ENCODE measurements at places on chromosomes 12 and 14.

GRCh38 chr14:87952307-87953094 is 40.5 kb downstream of the GALC start:
- DNase-seq = no peak

- no peak for DNase-seq
These were observed 81.1 kb downstream of the PELI2 start for GRCh38 chr14:56199095-56199981.

DNA sequence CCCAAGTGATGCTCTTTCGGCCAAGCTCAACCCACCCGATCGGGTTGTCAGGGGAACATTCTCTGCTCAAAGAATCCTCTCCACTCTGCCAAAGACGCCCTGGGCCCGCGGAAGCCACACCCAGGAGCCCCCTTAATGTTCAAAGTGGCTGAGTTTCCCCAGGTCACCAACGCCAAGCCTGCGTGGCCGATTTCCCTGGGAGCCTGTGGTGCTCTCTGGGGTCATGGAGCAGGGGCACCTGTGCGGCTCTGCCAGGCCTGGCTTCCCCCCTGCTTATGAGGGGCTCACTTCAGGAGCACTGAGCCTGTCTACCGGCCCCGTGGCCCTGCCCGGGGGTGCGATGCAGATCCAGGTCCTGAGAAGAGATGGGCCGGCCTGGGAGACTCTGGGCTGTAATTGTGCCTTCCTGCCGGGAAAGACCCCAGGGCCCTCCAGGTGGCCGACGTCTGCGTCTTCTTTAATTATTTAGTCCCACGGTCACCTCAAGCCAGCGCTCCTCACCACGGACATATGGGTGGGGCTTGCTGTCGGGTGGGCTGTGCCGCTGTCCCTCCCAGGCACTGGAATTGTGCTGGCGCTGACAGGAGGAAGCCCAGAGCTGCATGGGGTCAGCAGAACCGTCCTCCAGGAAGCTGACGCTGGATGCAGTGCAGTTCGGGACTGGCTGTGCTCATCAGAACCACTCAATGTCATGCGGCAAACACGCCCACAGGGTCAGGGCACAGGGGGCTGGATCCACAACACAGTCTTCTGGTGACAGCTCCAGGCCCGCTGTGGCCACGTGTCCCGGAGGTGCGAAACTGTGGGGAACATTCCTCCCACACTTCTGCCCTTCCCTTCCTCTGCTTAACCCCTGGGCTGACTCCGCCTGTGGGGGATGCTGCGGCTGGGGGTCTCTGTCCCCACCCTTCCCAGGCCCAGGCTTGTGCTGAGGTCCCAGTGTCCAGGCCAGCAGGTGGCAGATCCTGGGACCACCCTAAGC is 267.6 kb upstream of the SFSWAP start:
- no peak for DNase-seq

DNA sequence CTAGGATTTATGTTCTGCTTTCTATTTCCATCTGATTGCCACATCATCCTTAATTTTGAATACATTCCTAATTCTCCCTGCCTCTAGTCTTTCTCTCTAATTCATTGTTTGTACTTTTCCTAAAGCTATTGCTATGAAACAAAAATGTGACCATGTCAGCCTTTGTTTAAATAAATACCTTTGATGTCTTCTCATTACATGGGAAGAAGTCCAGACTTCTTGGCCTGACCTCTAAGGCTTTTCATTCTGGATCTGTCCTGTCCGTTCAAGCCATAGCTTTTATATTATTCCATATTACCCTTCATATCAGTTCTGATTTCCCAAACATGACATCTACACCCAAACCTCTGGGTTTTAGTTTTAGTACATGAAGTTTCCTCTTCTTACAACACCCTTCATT is 91.4 kb downstream of the CDK17 start:
- no peak for DNase-seq

DNA sequence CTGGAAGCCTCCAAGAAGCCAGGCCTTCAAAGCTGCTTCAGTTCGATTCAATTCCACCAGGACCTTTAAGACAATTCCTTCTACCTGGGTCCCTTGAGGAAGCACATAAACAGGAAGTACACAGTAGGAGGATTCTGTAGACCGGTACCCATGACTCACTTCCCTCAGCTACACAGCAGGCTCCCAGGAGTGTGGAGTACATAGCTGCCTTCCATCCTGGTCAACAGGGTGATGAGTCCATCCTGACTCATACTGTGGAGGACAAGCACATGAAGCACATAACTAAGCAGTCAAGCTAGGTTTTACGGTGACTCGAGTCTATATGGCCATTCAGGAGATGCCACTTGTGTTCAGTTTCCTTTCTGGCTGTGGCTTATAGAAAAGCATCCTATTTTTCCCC is 197.6 kb upstream of the RBM19 start:
- DNase-seq = peak; percentile 0

- no peak for DNase-seq
These were observed 2.3 kb downstream of the RPS6KA5 start for GRCh38 chr14:91058042-91058581.

DNA sequence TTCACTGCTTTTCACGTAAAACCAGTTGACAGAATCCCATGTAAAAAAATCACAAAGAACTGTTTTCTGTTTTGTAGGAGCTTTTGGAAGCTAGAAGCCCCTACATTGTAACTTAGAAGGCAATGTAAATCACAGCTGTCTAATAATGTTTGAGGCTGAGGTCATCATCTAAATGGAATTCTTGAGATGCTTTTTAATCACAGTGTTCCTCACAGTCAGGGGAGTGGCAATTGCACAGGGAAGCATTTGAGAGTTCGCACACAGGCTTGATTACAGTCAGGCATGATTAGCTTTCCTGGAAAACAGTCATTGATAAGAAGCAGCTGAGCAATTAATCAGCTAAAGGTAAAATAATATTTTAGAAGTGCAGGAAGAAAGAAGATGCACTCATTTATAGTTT is 2.9 kb downstream of the SLC17A8 start:
- no peak for DNase-seq

DNA sequence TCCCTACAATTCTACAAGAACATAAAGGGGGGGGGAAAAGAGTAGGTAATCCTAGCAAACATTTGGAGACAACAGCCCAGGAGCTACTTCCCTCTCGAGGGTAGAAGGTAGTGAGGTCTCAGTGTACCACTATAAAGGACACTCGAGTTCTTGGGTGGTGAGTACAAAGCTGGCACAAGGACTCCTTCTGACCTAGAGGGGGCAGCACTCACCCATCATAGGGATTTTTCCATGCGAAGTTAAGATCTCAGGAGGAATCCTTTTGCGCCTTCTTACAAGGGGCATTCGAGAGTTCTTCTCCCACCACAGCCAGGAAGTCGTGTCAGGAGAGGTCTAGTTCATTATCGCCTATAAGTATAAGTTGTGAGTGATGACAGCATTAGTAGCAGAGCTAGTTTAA is 200.2 kb upstream of the RBM19 start:
- DNase-seq = no peak

DNA sequence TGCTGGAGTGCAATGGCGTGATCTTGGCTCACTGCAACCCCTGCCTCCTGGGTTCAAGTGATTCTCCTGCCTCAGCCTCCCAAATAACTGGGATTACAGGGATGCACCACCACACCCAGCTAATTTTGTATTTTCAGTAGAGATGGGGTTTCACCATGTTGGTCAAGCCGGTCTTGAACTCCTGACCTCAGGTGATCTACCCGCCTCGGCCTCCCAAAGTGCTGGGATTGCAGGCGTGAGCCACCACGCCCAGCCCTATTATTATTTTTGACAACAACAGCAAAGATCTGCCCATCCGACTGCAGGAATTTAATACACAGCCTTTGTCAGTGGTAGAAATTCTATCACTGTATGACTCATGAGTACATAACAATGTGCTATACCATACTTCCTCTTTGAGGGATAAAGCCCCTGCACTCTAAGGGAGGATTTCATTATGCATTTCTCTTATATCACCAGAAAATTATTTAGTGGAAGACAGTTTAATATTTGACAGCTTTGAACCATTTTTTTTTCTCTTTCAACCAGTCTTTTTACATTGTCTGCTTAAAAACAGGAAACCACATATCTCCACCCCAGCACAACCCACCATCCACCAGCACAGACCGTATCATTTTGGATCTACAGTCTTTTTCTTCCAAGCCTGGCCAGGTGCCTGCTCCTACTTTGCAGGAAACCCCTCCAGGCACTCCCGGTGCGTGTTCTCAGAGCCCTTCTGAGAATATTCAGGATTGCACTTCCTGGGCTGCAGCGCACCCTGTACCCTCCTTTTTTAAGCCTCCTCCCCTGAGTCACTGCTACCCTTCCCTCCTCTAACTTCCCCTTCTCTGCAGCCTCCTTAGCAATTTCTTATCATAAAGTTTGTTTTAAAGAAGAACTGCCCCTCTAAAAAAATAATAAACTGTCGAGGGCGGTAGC is 594 bp downstream of the ARHGDIB start:
- peak; percentile 15 for DNase-seq

DNA sequence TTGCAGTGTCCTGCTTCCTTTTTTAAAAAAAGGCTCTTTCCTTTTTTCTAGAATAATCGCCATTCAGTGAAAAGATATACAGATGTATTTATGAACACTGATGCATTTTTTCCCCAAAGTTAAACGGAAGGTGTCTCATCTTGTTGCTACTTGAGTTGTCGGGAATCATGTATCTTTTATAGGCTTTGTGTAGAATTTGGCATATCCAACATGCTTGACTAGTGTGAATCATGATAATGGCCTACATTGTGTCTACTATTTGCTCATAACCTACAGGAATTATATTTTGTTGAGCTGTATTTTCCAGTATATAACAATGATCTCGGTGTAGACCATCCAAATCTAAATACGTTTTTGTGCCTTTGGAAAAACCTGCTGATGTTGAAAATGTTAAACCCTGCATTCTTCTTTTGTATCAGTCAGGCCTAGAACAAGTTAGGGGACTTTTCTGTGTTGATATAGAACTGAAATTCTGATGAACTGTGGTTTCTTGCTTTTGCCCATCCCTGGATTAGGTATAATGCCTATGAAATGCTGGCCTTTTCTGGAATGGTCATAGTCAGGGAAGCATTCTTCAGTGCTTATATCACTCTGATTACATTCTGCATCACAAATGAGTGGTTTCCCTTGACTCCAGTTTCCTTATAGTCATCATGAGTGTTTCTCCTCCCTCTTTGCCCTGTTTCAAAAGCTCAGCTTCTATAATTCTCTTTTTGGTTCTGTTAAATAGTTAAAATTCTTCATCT is 10.8 kb downstream of the BMAL2 start:
- DNase-seq = no peak

Data from NK-92 treated with Interleukin-12 subunit alpha and Interleukin-12 subunit beta, amount 100 ng/mL, for 24 hours (cell line).